GM23338 (cell line): ENCODE measurements at places on chromosomes 4 and X.

DNA sequence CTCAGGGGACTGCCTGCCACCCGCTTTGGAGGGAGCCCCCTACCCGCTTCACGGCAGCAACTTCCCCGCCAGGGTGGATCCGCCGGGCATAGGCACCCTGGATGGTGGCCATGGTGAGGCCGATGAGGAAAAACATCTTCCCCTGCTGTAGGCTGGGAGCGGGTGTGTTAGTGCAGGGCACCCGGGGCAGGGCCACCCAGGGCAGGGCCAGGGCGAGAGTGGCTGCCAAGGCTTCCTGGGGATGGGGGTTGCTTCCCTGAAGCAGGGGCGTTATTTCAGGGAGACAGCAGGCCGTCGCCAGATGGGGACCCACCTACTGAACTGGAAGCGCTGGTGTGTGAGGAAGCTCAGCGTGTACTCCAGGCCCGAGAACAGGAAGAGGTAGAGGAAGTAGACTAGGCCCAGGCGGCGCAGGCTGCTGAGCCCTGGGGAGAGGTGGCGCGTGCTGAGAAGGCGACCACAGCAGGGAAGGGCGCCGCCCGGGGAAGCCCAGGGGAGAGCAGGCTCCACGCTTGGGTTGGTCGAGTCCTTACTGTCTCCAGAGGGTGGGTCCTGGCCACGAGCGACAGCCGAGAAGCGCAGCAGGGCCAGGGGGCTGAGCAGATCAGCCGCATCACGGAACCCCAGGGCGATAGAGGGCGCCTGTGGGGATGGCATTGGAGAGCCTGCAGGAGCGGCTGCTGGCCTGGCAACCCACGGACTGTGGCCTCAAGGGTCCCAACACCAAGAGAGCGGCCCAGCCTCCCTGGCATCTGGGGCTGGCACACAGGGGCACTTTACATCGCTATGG, 31.5 kb downstream of the NOP14 start:
- DNase-seq = peak; percentile 63

GRCh38 chrX:24553011-24553410, 87.9 kb downstream of the PDK3 start:
- no peak for DNase-seq

DNA sequence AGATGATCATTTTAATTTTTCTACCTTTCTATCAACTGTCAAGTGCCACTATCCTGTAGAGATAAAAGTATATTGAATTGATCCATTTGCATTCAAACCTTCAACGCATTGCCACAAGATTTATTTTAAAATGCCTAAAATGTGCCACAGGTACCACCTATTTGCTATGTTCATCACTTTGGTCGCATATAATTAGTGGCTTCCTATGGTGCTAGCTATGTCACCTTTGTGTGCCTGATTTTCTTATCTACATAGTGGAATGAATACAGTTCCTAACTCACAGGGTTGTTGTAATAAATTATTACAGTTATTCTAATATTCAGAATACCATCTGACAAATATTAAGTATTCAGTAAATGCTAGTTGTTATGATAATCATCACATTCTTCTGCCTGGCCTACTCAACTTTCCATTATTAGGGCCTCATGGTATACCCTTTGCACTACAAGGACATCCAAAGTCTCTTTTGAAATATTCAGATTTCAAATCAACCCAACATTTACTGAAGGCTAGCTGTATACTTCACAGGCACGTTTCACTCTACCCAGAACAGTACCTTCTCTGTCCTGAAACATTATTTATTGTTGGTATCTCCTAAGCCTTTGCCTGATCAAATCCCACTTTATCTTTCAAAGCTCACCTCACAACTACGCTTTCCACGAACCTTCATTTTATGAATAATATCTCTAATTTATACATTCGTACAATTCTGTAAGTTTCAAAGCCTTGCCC, 62.4 kb downstream of the ANXA10 start:
- DNase-seq = no peak

DNA sequence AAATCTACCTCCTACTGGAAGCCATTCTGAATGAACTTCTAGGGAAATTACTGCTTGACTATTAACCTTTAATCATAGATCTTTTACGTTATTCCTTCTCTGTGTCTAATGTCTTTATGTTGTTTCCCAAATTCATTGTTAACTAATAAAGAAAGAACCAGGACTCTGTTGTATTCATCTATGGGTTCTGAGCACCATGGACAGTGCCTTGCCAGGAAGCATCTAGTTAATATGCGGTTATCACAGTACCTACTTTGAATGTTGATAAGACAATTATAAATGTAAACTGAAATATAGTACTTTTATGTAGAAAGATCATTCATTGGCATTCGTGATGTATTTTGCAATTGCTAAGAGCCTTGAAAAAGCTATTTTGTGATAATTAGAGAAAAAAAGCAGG, 23.8 kb downstream of the NWD2 start:
- peak; percentile 8 for DNase-seq

DNA sequence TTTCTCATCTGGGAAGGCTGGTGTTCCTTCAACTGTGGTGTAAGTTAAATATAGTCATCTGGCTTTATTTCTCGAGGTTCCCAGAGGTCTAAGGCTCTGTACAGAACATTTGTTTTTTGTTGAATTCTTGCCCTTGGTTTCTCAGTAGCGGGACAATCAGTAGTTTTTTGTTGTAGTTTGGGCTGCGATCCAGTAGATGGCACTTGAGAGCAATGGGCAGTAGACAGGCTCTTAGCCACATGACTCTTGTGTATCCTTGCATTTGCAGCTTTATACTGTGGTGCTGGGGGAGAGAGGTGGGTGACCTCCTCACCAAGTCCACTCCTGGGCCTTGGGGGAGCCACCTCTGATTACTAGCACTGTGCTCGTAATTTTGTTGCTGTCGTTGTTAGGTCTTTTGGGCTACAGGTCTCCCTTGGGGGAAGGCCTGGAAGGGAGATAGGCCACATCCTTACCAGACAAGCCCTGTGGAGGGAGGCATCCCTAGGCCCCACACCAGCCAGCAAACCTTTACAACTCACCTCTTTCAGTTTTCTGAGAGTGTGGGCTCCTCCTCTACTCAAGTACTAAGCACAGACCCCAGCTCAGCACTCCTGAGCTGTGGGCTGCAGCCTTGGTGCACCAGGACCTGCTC, 8.1 kb downstream of the ETDB start:
- peak; percentile 57 for DNase-seq

- no peak for DNase-seq
Measured at GRCh38 chr4:142016031-142016430, 379.6 kb downstream of the IL15 start.

DNA sequence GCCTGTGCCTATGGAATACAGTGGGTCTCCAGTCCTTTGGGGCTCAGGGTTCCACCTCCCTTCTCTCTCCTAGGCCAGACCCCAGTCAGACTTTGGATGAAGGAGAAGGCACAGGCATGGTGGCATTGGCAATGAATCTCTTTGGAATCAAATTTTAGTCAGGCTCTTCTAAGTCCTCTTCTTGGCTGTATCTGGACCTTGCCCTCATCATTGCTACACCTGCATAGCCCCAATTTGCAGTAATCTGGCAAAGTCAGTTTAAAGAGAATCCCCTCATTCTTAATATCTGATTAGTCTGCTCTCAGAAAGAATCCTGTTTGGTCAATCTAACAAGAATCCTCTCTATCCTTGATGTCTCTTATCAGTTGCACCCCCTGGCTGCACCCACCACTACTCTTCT, 77.6 kb downstream of the SLC16A2 start:
- no peak for DNase-seq

DNA sequence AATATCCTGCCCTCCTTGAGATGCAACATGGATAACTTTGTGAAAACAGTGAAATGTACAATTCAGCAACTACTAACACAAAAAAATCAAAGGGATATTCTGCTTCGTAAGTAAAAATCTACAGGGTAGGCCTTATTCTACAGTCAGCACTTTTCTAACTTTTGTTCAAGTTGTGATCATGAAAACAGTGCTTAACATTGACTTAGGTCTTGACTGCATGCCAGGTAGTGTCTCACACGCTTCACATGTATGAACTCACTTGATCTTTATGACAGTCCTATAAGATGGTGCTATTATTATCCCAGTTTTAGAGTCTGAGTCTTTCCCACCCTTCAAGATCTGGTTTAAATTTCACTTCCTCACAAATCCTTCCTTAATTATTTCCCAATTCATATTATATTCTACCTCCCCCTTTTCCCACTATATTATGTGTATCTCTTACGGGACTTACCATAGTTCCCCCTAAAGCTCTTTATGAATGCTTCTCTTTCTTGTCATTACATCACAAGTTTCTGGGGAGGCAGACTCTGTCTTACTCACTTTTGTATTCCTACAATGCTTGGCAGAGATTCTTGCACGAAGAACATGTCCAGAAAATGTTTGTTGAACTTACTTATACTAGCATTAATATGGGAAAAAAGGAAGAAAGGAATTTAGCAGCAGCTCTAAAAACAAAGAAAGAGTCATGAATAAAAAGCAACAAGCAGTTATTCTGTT, 179.8 kb downstream of the SCFD2 start:
- no peak for DNase-seq

DNA sequence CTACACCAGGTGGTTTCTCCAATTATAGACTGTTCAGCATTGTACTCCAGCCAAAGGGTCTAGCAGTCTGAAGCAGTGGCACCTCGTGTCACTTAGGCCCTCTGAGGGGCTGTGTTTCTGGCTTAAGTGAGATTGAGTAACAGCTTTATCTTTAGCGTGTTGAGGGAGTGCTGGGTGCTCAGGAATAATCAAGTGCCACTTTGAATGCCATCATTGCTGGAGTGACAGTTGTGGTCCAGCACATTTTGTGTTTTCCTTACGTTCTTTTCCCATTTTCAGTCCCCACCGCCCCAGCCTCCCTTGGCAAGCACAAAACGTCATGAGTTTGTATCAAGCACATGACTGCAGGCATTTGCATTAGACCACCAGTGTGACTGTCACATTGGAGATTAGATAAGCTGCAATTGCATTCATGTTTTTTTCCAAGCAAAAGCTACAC, 58.7 kb downstream of the FNIP2 start:
- no peak for DNase-seq

DNA sequence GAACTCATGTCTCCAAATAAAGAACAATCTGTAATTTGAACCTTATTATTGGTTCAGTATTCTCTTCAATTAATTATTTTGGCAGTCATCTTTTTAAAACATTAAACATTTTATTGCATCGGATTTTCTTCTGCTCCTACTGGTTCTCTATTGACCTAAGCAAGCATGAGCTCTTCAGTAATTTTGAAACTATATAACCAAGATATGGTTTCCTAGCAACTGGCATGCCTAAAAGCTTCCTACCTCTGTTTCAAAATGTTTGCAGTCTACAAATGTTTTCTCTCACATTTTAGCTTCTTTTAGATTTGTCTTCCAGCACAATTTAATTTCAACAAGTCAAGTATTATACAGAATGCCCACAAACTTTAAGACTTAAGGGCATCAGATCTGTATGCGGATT, 371.3 kb downstream of the GPM6A start:
- DNase-seq = no peak

DNA sequence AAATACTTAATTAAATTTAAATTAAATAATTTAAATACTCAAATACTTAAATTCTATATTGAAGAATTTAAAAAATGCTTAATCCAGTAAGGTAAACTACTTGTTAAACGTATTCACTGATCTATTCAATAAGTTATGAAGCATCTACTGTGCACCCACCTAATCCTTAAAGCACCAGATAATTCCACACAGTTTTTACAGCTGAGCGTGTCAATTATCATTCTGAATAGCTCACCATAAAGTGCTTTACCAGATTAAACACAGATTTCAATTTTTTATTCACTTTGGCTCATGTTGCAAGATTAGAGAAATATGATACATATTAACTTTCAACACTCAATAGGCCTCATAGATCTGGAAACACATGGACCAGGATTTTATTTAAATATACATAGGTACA, 79.2 kb upstream of the DDIT4L start:
- DNase-seq = no peak

GRCh38 chrX:123361371-123361770, 177.3 kb downstream of the GRIA3 start:
- DNase-seq = peak; percentile 5

GRCh38 chr4:110631584-110632505, 9.0 kb upstream of the PITX2 start:
- peak; percentile 93 for DNase-seq

GRCh38 chrX:40146262-40147125, 48.7 kb upstream of the BCOR start:
- peak; percentile 62 for DNase-seq

- DNase-seq = peak; percentile 39
Measured at GRCh38 chr4:149631629-149632028, 184.0 kb downstream of the IQCM start.

DNA sequence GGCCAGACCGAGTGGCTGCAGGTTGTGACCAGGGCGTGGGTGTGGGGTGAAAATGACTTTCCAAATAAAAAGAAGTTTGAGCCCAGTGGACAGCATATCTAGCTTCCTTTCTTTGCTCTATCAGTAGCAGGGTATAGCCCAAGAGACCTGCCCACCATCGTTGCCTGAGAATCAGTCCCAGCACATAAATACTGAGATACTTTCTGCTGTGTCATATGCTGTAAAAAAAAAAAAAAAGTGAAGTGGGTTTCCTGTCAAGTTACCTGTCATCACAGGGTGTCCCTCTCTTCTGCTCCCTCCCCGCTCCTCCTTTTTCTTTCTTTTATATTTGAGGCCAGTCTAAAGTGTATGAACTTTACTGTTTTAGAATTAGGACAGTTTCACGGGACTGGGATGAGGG, 330.3 kb upstream of the BOD1L1 start:
- DNase-seq = no peak

DNA sequence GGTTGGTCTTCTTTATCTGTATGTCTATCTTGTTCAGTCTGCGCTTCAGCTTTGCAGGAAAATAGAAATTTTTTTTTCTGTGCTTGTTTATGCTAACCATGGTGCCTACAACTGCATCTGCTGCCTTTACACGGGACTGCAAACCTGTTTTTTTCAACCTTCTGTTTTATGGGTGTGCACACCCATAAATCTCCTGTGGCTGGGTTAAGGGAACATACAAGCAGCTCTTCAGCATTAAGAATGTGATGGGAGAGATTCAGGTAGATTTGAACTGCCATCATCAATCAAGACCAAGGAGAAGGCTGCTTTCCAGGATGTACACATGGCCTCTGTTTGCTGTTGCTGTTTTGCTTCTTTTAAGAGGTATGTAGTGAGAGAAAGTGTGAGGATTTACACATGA, 502.9 kb downstream of the ANKRD50 start:
- DNase-seq = no peak

GRCh38 chrX:40943093-40943641, 142.1 kb upstream of the USP9X start:
- DNase-seq = no peak

GRCh38 chr4:65071564-65071963, 598.7 kb downstream of the EPHA5 start:
- DNase-seq = no peak

GRCh38 chr4:60663769-60664168, 536.4 kb upstream of the ADGRL3 start:
- DNase-seq = no peak

- no peak for DNase-seq
Measured at GRCh38 chr4:156969911-156970310, 1.7 kb downstream of the PDGFC start.

GRCh38 chr4:52477191-52477780, 181.8 kb downstream of the USP46 start:
- DNase-seq = no peak

DNA sequence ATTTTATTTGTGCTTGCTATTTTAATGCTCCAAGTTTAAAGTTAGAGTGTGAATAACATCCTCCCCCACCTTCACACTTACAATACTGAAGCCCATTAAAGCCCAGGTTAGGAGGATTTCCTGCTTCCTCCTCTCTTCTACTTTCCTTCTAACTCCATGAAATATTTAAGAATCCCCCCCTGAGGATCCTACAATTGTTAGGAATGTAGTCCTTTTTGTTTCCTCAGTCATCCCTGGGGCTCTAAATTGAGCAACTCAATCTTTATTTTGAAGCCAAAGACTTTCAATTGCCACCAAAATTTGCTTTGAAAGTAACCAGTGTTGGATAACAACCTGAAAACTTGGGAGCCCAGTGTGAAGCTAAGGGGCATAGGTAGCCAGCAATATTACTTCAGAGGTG, 276.9 kb downstream of the FAM47A start:
- DNase-seq = peak; percentile 54
